ENCODE measurements at places on chromosomes 3 and 15. TPM values are rescaled to one million over a fixed set of nuclear protein-coding genes. Genes with fewer than 3 reads are reported as not detected.

The FNDC3B gene
- 25.9 TPM for polyA plus RNA-seq

The PLD1 gene
- polyA plus RNA-seq: 87.6 TPM

The KNL1 gene
- polyA plus RNA-seq: 9.8 TPM

The LRTM1 gene
- 0.25 TPM for polyA plus RNA-seq

The HRG gene
- polyA plus RNA-seq: 0.04 TPM

The A4GNT gene
- polyA plus RNA-seq: 0.07 TPM

The PLA2G4E gene
- 0.43 TPM for polyA plus RNA-seq

The ABHD10 gene
- polyA plus RNA-seq: 30.4 TPM

The LIPC gene
- polyA plus RNA-seq: 0.25 TPM

The PP2D1 gene
- polyA plus RNA-seq: 0.39 TPM

The CSPG4 gene
- polyA plus RNA-seq: 6.9 TPM

The CDV3 gene
- 117 TPM for polyA plus RNA-seq

The KBTBD8 gene
- polyA plus RNA-seq: 2.7 TPM

The KBTBD13 gene
- polyA plus RNA-seq: 0.04 TPM

The CPNE9 gene
- polyA plus RNA-seq: 0.73 TPM

The GASK1A gene
- 5.0 TPM for polyA plus RNA-seq

The FETUB gene
- polyA plus RNA-seq: not detected

The RAB7A gene
- polyA plus RNA-seq: 198 TPM

The C3orf85 gene
- 95.5 TPM for polyA plus RNA-seq

The MUSTN1 gene
- polyA plus RNA-seq: 2.8 TPM

The ERICH6 gene
- polyA plus RNA-seq: 0.09 TPM

The IL12A gene
- polyA plus RNA-seq: 2.8 TPM

The HYAL1 gene
- 2.1 TPM for polyA plus RNA-seq

The ENTPD3 gene
- polyA plus RNA-seq: 4.3 TPM

The SCN11A gene
- polyA plus RNA-seq: 1.1 TPM

The TNNC1 gene
- polyA plus RNA-seq: 1.8 TPM

The AMT gene
- polyA plus RNA-seq: 42.3 TPM

The ATG7 gene
- 16.6 TPM for polyA plus RNA-seq
